Fibroblast of skin of abdomen (primary cell): ENCODE measurements at places on chromosomes 5 and 9.
A peak's percentile ranks its signal among the peaks of the same experiment; 100 is the strongest.

GRCh38 chr5:31172881-31173280, 20.6 kb upstream of the CDH6 start:
- no peak for DNase-seq

DNA sequence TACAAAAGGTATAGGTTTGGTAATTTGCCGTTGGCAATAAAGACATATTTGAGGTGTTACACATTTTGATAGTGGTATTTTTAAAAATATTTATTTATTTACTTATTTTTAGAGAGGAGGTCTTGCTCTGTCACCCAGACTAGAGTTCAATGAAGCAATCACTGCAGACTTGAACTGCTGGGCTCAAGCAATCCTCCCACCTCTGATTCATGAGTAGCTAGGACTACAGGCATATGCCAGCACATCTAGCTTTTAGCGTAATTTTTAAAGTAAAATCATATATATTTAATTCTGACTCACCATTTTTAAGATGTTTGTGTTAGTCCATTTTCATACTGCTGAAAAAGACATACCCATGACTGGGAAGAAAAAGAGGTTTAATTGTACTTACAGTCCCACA, 1974.3 kb downstream of the EFNA5 start:
- DNase-seq: no peak

- DNase-seq: no peak
Observed at GRCh38 chr9:116490321-116490720, 196.8 kb upstream of the TRIM32 start.

DNA sequence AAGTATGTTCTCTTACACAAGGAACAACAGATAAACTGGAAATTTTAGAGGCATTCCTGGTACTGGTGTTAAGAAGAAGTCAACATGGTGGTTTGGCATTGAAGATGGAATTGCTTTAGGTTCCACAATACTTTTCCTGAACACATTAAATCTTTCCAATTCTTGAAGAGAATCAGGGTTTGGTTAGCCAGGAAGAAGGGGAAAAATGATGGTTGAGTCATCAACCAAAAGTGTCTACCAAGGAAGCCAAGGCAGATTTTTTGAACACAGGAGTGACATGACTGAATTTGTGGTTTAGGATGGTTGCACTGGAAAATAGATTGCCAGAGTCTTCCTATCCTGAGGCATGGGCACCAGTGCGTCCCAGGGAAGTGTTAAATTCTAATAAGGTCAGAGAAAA, 433.4 kb downstream of the TMEM38B start:
- peak; percentile 29 for DNase-seq

- peak; percentile 30 for DNase-seq
Observed at GRCh38 chr9:75169623-75170022, 81.3 kb downstream of the OSTF1 start.

DNA sequence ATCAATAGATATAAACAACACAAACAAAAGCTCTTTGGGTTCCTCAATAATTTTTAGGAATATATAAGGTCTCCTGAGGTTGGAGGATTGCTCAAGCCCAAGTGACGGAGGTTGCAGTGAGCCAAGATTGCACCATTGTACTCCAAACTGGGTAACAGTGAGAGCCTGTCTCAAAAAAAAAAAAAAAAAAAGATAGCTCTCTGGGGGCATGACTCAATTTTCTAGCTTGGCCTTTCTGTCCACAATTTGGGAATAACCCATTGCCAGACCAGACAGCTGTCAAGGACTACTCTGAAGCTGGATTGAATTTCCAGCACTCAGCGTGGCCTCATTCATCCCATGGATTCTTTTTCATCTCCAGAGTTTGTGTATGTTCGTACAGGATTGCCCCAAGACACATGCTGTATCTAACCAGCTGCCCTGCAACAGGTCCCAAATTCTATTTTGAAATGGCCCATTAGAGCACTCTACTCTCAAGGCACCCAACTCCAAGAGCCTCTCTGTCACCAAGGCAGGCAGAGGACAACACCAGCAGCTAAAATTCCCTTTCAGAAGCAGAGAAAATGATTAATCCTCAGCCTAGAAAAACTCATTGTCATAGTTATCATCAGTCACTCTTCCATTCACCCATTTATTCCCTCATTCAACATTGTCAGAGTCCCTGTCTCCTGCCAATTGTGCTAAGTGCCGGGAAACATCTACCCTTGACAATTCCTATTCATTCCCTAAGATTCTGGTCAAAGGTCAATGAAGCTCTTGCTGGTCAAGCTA, 8.7 kb downstream of the FAM193B start:
- DNase-seq: peak; percentile 91

DNA sequence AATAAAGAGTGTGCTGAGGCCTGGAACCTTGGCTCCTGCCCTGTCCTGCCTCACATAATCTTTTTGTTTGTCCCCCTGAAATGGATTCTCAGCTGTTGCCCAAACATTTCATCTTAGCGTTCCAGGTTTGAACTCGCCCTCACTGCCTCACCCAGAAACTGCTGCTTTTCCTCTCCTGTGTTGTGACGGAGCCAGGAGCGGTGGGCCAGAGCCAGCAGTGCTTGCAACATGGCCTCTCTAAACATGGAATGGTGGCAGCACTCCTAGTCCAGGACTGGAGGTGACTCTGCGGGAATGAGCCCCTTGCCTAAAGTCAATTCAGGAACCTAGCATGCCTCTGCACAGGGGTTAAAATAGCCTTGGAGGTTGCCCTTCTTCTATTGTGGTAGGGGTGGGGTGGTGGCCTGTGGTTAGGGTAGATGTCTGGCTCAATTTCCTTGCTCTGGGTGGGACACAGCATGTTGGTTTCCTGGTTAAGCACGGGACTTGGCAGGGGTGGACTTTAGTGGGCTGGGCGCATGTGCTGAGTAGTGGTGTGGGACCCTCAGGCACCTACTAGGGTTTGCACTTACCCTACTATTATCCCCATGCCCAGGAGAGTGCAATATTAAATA, 101.6 kb downstream of the SLC25A46 start:
- no peak for DNase-seq

DNA sequence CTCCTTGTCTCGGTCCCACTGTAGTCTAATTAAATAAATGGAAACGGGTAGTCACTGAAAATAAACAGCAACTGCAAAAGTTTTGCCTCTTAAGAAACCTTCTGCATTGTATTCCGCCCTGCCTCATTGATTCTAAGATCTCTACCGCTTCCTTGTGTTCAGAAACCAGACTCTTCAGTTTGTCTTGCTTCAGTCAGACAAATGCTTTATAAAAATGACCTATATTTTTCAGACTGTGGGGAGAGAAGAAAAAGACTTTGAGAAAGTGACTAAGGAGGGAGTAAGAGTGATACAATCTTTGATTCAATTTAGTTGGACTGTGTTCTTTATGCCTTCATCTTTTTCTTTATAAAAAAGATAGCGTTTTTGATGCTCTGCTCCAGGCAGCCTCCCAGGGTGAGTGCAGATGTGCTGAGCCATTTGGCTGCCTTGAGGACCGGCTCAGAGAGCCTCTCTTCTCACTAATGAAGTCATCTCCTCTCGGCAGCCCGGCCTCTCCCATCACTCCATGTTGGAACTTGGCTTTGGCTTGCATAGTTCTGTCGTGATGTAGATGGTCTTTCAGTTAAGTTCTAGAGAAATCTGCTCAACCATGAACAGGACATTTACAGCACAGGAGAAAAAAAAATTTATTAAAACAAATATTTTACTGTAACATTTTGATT, 4.0 kb upstream of the VCAN start:
- peak; percentile 79 for DNase-seq
